ENCODE measurements at places on chromosomes 16 and 17.

DNA sequence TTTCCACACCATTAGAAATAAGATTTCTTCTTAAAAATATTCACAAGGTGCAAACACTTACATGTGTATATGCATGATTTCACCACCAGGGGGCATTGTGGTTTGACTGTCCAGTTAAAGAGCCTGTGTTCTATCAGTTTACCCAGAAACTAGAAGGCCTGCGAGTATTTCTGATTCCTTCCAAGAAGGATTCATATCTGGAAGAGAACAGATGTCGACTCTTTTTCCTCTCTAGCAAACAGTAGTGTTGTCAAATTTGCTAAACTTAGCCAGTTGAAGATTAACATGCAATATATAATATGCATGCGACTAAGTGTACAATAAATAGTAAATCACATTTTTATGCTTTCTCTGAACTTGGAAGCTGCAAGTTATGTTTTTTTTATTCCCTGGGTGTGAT lies 404.1 kb downstream of the WWOX start:
- DNase-seq, result no peak

DNA sequence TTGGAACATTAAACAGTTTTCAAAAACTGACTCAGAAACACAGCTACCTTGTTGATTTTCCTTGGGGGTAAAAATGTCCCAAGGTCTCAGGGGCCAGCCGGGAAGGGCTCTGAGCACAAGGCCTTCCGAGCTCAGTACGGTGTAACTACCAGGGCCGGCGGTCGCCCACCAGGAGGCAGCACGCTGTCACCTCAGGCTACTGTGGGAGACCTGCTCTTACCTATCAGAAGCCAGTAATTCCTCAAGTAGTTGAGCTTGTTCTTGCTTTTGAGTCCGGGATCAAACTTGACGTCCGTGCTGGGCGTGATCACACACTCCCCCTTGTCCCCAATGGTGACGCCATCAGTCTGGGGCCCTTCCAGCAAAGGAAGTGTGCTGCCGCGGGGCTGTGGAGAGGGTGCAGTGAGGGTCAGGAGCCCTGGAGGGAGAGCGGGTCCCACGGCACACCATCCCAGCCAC lies 43.4 kb upstream of the ICAM2 start:
- DNase-seq, result peak; percentile 56

GRCh38 chr17:45977976-45978626 lies 20.9 kb upstream of the STH start:
- peak; percentile 30 for DNase-seq

- DNase-seq, result no peak
These were observed 76.4 kb downstream of the WWP2 start for GRCh38 chr16:69838489-69838888.

- DNase-seq, result no peak
These were observed 162.3 kb downstream of the KATNIP start for GRCh38 chr16:27712251-27712711.

- peak; percentile 95 for DNase-seq
These were observed 65.2 kb upstream of the TOB1 start for GRCh38 chr17:50931144-50931908.
